ENCODE measurements at places on chromosomes 3 and 15.

DNA sequence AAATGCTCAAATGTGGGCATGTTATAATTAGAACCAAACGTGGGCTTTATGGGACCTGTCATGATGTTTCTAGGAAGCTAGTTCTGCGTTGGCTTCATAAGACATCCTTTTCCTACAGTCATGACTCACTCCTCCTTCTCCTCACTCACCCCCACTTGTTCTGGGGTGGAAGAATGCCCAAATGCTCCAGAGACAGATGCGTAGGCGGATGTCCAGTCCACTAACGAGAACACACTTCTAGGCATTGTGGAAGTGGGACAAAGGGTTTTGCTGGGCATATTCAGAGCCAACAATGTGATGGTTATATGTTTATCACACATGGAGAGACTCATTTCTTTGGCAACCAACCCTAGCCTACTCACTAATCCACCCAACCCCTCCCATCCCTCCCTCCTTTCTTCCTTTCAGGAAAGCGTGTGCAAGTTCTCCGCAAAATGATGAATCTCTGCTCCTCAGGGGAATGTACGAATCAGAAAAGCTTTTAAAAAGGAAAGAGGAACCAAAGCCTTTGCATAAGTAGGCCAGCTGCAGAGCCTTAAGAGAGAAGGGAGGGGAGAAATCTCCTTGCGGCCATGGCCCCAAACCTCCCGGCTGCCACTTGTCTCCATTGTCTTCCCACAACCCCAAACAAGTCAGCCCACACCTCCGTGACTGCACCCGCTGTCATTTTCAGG, 123.0 kb upstream of the SPRED1 start:
- peak; percentile 89 for DNase-seq

- DNase-seq, result no peak
Observed at GRCh38 chr15:99914723-99915122, 181.5 kb upstream of the LYSMD4 start.

DNA sequence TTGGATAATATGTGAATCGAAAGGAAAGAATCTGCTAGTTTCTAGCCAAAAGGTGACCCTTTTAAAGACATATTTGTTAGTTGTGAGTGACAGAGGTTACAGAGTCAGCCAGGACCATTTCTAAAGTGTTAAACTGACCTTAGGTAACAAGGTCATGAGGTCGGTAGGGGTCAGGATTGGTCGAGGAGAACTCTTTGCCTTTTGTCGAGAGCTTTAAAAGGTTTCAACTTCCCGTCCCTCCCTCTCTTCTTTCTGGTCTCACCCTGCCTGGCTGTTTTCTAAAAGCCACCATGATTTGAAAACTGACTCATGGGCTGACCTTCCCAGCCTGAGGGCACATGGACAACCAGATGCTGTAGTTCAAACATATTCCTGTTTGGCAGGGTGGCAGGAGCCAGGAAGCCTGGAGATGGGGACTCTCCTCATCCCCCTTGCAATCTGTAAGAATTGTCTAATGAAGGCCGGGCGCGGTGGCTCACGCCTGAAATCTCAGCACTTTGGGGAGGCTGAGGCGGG, 25.8 kb upstream of the PRTG start:
- DNase-seq, result no peak

GRCh38 chr3:37741644-37742043, 120.0 kb upstream of the CTDSPL start:
- DNase-seq, result no peak

GRCh38 chr3:128504963-128505730, 12.1 kb upstream of the GATA2 start:
- DNase-seq, result no peak

DNA sequence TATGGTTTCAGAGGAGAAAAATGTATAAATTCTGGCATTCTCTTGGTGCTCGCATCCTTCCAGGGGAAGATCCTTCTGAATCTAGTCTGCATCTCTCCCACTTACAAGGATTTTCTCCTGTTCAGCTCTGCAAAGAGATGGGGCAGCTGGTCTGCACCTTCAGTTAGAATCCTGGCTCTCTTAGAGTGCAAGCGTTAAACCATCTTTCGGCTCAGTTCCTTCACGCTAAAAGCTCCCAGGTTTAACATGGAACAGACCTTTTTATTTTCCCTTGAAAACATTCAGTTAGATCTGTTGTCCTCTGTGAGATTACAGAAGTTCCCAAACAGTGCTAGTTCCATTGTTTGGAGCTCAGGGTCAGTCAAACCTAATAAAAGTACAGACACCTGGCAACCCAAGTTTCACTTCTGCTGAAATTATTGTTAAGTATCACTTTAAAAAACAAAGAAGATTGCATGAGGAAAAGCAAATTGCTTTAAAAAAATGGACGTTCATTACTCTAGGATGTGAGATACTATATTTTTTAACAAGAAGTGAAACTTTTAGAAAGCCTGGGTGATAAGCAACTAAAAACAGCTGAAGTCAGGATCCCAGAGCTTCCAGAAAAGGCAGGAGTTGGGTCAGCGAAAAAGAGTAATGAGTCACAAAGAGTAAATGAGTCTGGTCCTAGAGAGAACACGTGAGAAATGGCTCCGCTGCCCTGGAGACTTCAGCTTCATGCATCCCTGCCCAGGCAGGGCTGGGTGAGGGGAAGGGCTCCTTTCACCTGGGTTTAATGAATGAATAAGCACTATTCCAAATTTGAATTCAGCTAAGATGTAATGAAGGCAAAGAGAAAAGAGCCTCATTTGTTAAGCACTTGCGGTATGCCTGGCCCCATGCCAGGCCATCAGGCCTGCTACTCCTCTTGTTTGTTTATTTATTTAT, 63.3 kb downstream of the ABTB1 start:
- peak; percentile 50 for DNase-seq

DNA sequence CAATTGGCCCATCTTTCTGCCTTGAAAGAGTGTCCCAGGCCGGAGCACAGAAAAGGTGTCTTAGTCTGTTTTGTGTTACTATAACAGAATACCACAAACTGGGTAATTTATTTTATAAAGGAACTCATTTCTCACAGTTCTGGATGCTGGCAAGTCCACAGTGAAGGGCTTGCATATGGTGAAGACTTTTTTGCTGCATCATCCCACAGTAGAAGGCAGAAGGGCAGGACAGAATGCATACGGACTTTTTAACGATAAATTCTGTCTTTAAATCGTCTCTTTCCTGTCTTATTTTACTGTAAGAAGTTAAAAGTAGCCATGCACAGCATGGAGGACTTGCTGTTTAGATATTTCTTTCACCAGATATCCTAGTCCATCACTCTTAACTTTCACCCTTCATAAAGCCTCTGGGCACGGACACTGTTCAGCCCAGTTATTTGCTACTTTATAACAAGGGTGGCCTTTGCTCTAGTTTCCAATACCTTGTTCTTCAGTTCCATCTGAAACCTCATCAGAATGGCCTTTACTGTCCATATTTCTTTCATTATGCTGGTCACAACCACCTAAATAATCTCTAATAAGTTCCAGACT, 10.3 kb upstream of the EIF1B start:
- peak; percentile 78 for DNase-seq

DNA sequence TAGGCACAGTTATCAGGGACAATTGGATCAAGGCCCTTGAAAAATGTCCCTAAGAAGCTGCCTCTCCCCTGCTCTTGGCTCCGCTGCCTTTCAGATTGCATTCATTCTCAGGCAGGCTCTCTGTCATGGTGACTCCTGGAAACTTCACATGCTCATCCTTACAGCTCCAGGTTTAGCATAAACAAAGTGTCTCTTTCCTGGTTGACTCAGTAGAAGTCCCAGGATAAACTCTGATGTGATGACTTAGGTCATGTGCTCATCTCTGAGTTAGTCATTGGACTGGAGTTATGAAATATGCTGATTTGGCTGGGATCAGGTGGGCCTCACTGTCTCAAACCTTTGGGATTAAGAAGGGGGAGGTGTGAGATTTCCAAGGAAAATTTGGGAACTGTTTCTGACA, 243.8 kb downstream of the ZNF621 start:
- no peak for DNase-seq

DNA sequence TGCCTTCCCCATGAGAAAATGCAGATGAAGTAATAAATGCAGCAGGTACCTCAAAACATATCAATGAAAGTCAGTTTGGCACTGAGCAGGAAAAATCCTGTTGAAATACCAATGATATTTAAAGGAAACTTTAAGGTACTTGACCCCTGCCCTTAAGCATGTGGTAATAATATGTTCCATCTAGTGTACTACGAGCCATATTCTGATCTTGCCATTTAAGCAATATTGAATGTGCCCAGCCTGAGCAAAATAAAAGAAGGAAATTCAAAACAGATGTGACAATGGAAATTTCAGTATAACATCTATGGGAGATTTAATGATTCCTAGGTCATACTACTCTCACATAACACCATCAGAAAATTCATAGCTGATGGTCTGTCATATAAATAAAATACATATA, 191.8 kb upstream of the CGNL1 start:
- DNase-seq, result no peak

DNA sequence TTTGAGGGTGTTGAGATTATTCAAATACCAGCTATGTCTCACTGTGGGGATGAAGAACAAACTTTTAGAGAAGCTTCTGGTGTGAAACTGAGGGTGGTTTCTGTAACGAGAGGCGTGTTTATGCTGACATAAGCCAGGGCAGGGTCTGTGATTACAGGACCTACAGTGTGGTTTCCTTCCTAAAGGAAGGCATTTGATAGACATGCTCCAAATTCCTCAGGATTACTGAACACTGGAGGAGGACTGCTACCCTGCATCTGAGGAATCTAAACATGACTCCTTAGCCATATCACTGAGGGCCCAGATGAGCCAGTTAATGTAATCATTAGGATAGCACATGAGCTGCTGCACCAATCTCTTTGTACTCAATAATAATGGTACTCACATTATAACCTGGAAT, 328.4 kb upstream of the UMPS start:
- DNase-seq, result no peak

DNA sequence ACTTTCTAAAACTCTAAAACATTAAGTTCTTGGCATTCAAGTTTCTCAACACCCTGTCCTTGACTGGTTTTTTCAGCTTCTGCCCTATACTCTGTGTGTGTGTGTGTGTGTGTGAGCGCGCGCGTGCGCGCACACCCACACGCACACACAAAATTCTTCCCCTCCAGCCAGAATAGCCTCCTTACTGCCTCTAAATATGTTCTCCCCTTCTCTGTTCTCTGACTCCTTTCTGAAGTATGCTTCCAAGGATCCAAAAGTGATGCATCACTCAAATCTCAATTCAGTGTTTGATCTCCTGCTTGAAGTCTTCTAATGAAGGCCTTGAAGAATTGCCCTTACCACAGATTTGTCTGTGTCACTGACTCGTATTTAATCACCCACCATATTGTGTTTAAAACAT, 129.8 kb downstream of the SLC25A26 start:
- no peak for DNase-seq

GRCh38 chr15:31051496-31052080, 49.9 kb downstream of the TRPM1 start:
- DNase-seq, result no peak

- no peak for DNase-seq
Observed at GRCh38 chr3:10941972-10942371, 50.6 kb upstream of the SLC6A1 start.

DNA sequence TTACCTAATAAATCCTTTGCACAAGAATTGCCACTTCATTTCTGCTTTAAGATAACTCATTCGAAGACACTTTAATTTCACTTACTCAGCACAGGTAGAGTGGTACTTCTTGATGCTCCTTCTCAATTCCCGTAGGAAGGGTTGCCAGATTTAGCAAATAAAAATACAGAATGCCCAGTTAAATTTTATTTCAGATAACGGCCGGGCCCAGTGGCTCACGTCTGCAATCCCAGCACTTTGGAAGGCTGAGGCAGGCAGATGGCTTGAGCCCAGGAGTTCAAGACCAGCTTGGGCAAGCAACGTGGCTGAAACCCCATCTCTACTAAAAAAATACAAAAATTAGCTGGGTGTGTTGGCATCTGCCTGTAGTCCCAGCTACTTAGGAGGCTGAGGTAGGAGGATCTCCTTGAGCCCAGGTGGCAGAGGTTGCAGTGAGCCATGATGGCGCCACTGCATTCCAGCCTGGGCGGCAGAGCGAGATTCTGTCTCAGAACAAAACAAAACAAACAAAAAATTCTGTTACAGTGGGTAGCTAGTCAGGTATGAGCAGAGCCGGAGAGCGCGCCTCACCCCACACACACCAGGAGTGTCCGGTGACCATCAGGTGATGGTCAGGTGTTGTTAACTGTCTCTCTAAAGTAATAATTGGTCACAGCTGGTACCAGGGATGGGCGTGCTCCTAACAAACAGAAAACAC, 92.8 kb downstream of the DNAH12 start:
- no peak for DNase-seq

DNA sequence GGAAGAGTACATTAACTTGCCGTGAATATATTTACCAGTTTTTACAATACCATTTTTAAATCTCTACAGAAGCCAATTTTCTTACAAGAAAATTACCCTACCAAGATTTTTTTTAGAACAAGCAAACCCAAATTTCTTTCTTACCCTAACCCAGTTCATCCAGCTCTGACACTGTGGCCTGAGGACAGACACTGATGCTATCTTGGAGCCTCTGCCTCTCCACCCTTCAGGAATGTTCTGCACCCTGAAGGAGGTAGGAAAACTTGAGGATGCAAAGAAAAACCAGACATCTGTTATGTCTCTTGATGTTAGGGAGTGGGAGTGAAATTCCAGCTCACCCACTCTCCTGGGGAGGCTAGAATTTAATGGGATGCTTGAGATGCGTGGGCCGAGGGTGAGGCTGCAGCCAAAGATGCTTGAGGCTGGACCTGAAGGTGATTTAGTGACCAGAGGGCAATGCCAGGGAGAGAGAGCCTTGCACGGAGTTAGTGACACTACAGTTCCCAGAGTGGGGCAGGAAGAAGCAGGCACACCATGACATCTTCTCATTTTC, 69.9 kb downstream of the LIPC start:
- no peak for DNase-seq

DNA sequence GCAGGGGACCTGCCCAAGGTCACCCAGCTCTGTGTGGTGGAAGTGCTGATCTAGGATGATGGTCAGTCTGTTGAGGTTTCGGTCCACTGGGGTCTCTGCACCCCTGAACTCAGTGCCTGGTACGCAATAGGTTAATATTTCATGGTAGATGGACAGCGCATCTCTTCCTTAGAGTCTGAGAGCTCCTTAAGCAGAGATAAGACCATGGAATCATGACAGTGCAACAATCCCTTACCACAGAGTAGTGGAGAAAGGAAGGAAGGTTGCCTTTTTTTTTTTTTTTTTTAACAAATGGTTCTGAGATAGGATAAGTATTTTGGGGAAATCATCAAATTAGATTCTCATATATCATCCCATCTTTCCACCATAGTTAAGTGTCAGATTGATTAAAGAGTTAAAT, 79.8 kb upstream of the SLC6A1 start:
- no peak for DNase-seq

GRCh38 chr3:141434255-141434654, 52.6 kb upstream of the RASA2 start:
- DNase-seq, result no peak

DNA sequence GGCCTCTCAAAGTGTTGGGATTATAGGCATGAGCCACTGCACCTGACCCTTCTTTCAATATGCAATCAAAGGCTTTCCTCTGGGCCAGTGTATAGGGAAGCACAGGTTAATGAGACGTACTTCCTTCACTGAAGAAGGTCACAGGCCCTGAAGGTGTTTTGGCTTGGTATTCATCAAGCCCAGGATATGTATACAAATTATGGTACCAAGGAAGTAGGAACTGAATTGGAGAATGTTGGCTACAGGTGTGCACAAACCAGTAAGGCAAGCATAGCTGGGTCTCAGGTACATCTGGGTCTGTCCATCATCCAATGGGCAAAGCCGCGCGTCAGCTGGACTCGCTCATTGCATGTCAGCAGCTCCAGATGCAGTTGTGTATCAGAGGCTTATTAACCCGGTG, 237.9 kb downstream of the ADAMTS17 start:
- DNase-seq, result no peak
